ENCODE measurements at places on chromosomes 7 and 10.

GRCh38 chr10:46068117-46068516 lies 22.0 kb upstream of the MSMB start:
- DNase-seq: no peak

- DNase-seq: no peak
Measured at GRCh38 chr7:116328161-116328560, 117.8 kb downstream of the TES start.

DNA sequence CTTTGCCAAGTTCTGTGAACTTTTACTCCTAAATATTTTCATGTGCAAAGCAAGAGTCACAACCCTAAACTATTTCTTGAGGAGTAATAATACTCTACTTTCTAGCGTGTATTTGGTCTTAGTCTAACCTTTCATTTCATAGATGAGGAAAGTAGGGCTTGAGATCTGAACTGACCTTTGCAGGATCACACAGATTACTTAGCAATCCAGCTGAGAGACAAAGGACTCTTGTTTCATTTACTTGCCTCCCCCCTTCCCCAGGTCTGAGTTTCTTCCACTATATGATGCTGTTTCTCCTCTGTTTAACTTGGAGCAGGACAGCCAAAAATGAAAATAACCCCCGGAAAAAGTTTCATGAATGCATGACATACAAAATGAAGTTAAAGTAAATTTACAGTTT lies 75.3 kb upstream of the PTN start:
- DNase-seq: no peak

DNA sequence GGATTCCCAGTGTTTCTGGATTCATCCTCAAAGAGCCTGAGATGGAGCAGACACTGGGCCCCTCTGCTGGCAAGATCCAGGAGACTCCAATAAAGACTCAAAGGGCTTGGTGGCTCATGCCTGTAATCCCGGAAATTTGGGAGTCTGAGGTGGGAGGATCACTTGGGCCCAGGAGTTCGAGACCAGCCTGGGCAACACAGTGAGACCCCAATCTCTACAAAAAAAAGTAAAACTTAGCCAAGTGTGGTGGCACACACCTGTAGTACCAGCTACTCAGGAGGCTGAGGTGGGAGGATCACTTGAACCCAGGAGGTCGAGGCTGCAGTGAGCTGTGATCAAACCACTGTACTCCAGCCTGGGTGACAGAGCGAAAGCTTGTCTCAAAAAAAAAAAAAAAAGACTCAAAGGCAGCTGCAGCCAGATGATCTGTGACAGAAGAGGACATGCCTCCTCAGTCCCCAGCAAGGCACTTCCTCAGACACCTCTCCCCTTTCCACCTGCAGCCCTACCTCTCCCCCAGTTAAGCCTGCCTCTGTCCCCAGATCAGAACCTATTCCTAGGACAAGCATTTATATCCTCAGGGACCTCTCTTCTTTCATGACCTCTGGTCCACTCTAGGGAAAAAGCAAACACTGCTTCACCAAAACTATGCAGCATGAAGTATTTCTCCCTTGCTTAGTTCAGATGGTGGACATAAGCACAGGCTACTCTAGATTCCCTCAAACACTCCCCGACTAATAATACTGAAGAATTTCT lies 27.9 kb downstream of the PDLIM1 start:
- DNase-seq: no peak

- DNase-seq: no peak
Measured at GRCh38 chr10:61761825-61762217, 99.1 kb downstream of the CABCOCO1 start.

DNA sequence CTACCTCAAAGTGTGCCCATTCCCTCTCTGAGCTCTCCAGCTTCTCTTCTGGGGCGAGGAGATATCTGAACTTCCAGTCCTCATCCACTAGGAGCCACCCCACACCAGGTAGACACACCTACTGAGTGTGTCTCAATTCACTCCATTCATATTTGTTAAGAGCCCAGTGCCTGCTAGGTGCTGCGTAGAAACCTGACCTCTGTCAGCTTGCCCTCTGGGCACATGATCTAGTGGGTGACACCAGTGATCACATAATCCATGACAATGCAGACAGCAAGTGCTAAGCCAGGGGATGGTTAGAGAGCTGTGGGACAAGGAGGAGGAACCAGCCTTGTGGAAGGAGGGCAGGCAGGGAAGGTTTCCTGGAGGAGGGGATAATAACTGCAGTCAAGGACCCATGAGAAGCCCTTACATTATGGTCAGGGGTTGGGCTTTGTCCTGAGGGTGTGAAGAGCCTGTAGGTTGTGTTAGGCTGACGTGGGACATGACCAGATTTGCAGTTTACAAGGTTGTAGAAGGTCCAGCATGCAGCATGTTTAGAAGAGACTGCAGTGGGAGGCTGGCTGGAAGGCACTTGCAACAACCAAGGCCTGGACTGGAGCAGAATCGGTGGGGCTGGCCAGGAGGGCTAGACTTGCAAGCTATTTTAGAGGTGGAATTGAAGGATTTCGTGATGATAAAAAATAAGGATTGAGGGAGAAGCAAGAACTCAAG lies 81.8 kb downstream of the COL13A1 start:
- peak; percentile 64 for DNase-seq

- no peak for DNase-seq
Measured at GRCh38 chr7:28128608-28129007, 52.0 kb downstream of the JAZF1 start.

Measured in RWPE1 (cell line).